ENCODE measurements at places on chromosomes 2 and 18.

DNA sequence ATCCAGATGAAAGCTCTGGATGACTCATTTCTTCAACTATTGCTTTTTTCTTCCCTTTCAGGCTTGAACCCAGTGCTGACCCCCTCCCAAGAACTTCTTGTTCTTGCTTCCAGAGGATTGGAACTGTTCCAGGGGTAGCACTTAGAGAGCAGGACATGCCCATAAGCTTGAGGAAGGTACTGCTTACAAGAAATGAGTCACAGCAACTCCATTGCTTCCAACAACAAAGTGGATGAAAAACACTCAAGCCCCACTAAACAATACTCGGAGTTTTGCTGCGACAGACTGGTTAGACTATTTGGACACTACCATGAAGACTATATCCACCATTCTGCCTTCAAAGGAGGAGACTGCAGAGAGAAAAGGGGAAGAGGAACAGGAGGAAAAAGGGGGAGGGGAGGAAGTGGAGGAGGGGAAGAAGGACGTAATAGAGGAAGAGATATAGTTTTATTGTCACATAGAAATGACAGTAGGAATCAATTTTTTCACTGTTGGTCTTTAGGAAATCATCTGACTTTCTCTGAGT is 1.6 kb upstream of the EPC2 start:
- no peak for DNase-seq

DNA sequence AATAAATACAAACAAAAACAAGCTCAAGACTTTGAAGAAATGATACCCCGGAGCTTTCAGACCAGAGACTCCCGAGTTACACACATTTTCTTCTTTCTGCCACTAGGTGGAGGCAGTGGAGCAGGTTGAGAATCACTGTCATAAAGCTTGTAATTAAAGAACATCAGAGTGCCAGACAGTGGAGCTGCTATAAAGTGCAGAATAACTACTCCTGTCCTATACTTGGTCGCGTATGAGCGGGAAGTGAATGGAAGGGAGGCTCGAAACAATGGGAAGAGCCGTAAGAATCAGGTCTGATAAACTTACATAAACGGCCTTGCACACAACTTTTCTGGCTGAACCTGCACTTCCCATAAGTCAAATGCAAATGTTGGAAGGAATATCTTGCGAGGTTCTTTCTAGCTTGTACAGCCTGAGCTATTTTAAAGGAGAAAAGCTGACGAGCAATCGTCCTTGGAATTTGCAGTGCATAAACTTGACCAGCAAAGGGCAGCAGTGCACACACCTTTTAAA is 189.0 kb downstream of the RPIA start:
- no peak for DNase-seq

- no peak for DNase-seq
These were observed 407.1 kb downstream of the SLC4A3 start for GRCh38 chr2:220034426-220035130.

DNA sequence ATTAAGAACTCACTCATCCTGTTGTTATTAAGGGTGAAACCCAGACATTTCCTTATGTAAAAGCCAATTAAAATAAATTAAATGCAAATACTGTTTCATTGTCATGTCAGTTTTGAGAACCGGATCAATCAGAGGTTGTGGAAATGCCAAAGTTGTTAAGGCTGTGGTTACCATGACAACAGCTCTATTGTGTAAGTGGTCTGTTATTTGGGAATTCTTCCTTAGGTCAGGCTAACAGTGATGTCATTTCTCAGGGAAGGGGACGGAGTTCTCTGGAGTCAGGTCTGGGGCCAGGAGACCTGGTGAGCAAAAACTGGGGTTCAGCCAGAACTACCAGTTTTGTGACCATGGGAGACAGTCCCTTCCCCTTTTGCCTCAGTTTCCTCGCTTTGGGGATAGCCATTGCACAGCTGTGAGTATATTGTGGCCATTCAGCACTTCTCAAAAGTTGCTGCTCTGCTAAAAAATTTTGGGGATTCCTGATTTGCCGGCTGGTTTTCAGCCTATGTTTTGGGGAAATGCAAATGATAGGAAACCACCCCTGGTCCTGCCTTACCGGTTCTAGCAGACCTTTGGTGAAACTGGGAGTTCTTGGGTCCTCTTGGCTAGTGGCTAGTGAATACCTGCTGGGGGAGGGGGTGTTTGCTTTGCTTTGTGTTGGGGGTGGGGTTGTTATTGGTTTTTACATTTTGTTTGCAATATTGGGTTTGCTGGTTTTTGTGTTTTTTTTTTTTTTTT is 21.6 kb downstream of the HPCAL1 start:
- no peak for DNase-seq

- DNase-seq = no peak
These were observed 170.6 kb downstream of the METTL4 start for GRCh38 chr18:2400701-2401196.

DNA sequence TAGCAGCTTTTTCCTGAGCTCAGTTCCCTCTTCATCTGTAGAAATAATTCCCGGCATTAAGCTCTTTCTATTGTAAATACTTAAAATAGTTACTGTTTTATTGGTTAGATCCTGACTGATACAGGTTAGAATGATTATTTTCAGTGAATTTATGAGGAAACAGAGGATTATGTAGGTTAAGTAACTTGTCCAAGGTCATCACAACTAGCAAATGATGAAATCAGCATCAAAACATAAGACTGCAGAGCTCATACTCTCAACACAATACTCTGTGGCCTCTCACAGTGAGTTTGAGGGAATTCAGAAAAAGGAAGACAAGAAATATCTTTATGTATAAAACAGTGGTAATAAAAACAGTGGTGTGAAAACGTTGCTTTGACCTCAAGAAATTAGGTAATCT is 113.2 kb upstream of the DLX2 start:
- no peak for DNase-seq

DNA sequence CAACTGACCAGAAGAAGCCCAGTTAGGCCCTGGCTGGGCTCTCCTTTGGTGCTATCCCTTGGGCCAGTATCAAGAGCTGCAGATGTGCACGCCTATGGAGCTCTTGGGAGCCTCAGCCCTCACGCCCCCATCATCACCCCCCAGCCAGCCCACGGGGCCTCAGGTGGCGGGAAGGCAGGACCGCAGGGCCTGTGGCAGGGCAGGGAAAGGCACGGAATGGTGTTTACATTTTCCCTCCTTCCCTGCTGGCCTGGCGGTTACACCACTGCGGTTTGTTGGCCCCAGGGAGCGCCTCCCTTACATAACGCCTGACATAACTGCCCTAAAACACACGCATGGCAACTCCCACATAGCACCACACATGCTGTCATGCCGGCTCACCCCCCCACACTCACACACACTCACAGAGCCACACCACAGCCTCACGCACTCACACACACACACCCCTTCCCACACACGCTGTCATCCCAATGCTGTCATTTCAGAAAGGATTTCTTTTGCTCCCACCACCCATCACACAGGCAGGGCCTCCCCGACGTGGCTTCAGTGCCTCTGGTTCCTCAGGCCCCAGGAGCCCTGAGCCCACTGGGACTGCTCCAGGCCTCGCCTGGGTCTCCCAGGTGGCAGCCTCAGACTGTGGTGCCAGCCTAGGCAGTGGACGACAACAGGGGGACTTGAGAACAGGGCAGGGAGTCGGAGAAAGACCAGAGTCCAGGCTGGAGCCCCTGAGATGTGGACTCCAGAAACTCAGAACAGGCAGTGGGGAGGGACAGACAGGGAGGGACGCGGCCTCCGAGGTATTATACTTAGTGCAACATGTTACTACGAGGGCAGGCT is 15.7 kb downstream of the ZFP36L2 start:
- no peak for DNase-seq

Measured in GM12864 (cell line).